ENCODE measurements at places on chromosomes 6 and 20.

- no peak for DNase-seq
Measured at GRCh38 chr6:140178935-140179334, 804.5 kb upstream of the CITED2 start.

GRCh38 chr6:49939993-49940498 lies 23.9 kb downstream of the DEFB114 start:
- no peak for DNase-seq

DNA sequence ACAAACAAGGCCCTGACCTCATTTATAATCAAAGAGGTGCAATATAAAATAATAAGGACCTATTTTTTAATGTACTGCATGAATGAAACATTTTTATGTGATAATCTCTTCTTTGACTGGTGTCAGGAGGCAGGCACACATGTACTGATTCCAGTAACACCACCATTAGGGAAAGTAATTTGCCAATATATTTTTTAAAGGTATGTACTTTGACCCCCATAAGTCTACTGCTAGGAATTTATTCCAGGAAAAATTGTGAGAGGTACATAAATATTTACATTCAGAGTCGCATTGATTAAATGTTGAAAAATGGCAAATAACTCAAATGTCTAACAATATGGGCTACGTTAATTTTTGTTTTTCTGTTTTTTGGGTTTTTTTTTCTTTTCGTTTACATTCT lies 325.4 kb upstream of the PRDM1 start:
- no peak for DNase-seq

GRCh38 chr6:16168121-16168520 lies 39.2 kb downstream of the MYLIP start:
- no peak for DNase-seq

GRCh38 chr6:122755901-122756300 lies 23.6 kb upstream of the FABP7 start:
- no peak for DNase-seq

DNA sequence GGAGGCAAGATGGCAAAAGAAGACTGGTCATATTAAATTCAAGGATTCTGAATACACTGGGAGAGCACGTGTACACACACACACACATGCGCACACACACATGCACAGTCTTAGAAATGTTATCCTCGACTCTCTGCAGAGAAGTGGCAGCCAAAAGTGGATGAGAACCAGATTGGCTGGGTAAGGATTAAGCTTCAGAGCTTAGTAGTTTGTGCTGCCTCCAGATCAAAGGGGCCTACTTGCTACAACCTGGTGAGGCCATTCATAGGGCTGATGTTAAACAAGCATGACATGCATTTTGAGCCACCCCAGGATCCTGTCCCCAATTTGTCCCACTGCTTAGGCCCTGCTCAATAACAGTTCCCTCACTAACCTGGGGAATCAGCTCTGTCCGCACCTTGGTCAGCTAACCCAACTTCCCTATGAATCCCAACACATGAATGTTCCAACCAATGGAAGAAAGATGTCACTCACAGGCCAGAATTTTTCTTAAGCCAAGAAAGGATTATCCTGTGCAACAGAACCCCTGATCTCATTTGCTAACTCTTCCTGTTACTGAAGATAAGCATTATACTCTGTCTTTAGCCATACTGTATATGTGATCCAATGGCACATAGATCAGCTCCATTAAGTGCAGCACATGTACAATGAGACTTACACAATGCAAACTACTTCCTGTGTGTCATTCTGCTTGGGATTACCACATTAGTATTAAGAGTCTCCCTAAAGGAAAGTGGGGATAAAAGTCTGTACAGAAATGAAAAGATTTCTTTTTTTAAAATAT lies 31.0 kb downstream of the TOMM6 start:
- DNase-seq = no peak

DNA sequence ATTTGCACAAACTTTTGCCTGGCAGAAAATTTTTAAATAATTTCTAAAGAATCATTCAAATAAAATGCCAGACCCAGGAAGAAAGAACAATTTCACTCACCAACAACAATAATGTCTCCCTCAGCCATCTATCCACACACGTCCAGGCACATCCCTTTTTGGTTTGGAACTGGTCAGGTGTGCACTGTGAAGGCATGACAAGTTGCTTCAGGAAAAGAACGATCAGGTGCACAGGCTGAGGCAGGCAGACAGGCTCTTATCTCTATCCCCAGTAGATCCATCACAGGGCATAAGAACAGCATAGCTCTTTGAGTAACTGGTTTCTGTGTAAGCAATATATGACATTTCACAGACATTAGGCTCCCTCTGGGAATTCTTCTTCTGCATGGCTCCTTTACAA lies 18.1 kb upstream of the NXT1 start:
- no peak for DNase-seq

GRCh38 chr6:25844518-25844917 lies 12.7 kb upstream of the SLC17A1 start:
- DNase-seq = no peak

DNA sequence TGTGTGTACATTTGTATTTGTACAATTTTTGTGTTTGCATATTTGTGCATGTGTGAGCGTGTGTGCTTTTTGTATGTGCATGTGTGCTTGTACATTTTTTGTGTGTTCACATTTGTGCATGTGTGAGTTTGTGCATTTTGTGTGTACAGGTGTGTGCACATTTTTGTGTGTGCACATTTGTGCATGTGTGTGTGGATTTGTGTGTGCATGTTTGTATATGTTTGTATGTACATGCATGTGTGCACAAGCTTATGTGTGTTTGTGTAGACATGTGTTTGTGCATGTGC lies 28.9 kb downstream of the PRR18 start:
- DNase-seq = no peak

- no peak for DNase-seq
Measured at GRCh38 chr20:59811681-59812171, 121.7 kb downstream of the SYCP2 start.

DNA sequence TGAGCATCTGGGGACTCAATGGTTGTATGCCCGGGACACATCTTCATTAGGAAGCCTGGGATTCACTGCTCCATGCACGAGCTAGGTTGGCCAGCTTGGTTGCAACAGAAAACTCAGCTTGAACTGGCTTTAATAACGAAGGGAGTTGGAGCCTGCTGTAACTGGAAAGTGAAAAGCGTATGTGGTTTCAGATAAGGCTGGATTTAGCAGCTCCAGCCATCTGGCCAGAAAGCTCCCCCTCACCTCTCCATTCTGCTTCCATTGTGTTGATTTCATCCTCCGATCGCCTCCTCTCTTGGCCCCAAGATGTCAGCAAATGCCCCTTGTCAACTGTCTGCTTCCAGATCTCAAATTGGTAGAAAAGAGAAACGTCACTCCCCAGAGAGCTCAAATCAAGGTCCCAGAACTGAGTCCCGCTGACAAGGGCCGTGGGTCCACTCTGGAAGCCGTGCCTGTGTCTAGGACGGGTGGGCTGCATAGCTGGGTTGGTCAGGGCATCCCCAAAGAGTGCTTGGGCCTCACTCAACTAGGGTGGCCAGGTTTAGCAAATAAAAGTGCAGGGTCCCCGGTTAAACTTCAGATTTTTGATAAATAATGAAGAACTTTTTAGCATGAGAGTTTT lies 117.0 kb upstream of the PMEPA1 start:
- DNase-seq = no peak

DNA sequence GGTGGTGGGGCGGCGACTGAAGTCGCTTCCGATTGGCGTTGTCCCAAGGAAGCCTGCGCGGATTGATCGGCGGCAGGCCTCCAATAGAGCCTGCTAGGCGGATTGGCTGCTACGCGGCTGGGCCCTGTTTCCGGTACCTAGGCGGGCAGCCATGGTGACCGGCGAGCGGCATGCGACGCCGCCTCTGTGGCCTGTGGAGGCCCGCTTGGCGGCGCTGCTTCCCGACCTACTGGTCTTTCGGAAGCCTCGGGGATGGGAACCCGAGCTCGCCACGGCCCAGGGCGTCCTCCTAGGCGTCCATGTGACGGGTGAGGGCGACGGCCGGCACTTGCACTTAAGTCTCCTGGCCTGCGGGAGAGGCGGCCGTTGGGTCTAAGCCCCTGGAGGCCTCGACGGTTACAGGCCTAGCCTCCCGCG lies 28.1 kb downstream of the NFYA start:
- DNase-seq = no peak

- no peak for DNase-seq
Measured at GRCh38 chr6:46199387-46199786, 28.6 kb upstream of the ENPP5 start.

- no peak for DNase-seq
Measured at GRCh38 chr6:89217299-89217910, at the start of gene GABRR1. Gene GABRR1, minus strand, starts transcription at chr6:89217358. Its CDS starts 36 bp downstream, at chr6:89217322.

DNA sequence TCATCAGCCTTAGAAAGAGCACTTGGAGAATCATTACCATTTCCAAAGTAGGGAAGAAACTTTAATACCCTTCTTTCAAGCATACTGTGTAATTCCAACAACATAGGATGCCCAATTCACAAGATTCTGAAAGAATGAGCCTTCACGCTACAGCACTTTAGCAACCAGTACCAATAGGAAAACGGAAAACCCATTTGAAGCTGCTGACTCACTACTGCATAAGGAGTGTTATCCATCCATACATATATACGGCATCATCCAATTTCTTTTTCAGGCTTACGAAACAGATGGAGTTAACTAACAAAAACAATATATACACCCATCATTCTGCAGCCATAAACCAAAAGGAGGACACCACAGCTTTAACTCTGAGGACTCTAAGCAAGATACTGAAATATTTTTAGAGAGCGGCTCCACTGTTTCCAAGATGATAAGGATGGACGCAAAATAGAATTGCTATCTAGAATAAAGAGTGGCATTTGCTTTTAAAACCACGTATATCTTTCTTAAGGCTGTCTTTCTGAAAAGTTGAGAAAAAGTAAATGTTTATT lies 24.9 kb downstream of the FYN start:
- no peak for DNase-seq

- DNase-seq = no peak
Measured at GRCh38 chr6:75085931-75086635, 119.8 kb downstream of the COL12A1 start.

Measured in caudate nucleus (tissue), 63 donors.